ENCODE measurements at places on chromosomes 4 and X.
A peak's percentile ranks its signal among the peaks of the same experiment; 100 is the strongest.

DNA sequence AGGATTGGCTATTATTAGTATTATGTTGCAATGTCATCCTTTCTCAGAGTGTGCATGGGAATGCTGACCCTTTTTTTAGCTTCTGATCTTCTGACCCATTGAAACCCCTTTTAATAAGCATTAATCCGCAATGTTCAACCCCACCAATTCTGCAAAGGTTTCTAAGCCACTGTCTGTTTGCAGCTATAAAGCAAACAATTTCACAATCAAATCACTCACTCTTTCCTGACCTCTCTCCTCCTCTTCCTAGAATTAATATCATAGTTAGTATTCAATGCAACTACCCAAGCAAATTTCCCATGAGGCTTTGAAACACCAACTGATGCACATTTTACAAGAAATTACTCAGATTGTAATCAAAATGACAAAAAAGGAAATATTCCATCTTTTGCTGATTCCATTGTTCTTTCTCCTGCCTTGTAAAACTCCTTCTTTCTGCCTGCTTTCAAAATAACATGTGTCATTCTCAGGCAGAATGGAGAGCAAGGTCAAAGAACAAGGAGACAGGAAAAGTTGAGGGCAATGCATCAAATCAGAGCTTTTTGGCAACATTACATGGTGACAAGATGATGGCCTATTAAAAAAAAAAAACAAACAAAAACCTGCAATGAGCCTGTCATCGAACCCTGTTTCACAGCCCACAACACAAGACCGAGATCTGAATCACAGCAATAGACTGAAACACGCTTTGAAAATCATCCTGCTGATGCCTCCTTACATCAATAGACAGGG is 253.2 kb upstream of the AR start:
- no peak for DNase-seq

- peak; percentile 81 for DNase-seq
Observed at GRCh38 chr4:10457255-10457801, at the start of gene ZNF518B. Gene ZNF518B (minus strand): TSS chr4:10457426. CDS start chr4:10446328, 11,098 bp downstream.

- DNase-seq: no peak
Observed at GRCh38 chr4:159018062-159018629, 84.7 kb upstream of the RAPGEF2 start.

DNA sequence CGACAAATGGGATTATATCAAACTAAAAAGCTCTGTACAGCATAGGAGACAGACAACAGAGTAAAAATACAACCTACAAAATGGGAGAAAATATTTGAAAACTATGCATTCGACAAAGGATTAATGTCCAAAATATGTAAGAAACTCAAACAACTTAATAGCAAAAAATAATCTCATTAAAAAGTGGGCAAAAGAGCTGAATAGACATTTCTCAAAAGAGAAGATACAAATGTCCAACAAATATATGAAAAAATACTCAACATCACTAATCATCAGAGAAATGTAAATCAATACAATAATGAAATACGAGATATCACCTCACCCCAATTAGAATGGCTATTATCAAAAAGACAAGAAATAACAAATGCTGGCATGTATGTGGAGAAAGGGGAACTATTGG is 272.9 kb downstream of the KLHL13 start:
- no peak for DNase-seq

GRCh38 chrX:126770179-126770578 is 49.4 kb upstream of the PRR32 start:
- DNase-seq: no peak

GRCh38 chr4:1731180-1731579 is 9.9 kb downstream of the TACC3 start:
- no peak for DNase-seq

DNA sequence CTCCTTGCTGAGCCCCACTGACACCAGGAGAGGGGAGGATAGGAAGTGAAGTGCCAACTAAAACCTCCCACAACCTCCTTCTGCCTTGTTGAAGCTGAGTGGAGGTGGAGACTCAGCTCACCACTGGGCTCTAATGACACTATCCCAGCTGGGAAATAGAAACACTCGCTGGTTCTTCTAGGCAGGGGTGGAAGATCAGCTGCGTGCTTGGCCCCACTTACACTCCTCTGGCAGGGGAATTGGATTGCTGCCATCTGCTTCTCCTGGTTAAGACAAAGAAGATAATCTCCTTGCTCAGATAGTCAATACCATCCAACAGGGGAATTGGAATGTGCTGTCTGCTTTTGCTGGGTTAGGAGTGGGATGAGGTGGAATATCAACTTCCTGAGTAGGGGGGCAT is 392.5 kb downstream of the ZNF674 start:
- DNase-seq: no peak

GRCh38 chrX:45749375-45749774 is 548.7 kb upstream of the DIPK2B start:
- no peak for DNase-seq

DNA sequence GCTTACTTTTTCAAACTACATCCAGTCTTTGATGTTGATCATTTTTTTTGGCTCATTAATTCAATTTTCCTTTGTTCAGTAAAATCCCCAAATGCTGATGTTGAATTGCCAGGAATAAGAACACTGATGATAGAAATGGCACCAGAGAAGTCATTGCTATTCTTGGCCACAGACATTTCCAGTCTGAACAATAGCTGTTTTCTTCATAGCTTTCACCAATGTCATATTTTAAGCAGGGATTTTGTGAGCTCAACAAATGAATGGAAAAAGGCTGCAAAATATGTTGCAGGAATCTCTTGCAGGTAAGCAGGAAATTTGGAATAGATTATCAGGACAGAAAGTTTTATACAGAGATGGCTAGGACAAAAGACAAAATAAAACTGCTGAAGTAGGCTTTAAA is 40.5 kb upstream of the GLRB start:
- no peak for DNase-seq

- no peak for DNase-seq
Observed at GRCh38 chr4:67470871-67471270, 74.4 kb downstream of the CENPC start.

DNA sequence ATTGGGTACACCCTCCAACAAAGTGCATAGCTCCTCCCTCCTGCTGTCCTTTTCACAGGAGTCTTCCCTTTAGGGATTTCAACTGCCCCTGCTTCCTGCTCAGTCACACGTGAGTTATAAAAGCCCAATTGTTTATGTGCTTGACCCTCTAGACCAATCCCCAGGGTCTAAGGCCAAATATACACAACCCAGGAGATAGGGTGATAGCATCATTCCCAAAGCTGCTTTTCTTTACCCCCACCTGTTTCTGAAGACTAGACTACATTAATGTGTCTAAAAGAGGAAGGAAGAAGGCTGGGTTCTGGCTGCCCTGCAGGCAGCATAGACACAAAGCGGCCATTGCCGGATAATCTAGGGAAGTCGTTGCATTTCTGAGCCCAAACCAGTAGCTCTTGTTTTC is 526.7 kb upstream of the FRG1 start:
- DNase-seq: no peak

- no peak for DNase-seq
Observed at GRCh38 chr4:25658357-25658771, 2.7 kb downstream of the SLC34A2 start.

GRCh38 chr4:142339053-142339452 is 507.0 kb downstream of the INPP4B start:
- no peak for DNase-seq

DNA sequence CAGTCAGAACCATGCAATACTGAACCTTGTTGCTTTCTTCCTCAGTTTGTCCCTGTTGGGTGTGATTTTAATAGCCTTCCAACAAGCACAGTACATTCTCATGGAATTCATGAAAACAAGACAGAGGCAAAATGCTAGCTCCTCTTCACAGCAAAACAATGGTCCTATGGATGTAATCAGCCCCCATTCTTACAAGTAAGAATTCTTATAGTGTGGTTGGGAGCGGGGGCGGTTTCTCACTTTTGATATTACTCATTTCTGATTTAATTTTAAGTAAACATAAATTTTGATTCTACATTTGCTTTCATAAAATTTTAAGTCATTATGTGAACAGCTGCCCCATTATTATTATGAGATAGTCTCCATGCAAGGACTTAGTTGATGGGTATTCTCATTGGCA is 80.8 kb upstream of the TLR2 start:
- DNase-seq: peak; percentile 15

GRCh38 chr4:1598206-1599025 is 85.7 kb downstream of the FAM53A start:
- no peak for DNase-seq

DNA sequence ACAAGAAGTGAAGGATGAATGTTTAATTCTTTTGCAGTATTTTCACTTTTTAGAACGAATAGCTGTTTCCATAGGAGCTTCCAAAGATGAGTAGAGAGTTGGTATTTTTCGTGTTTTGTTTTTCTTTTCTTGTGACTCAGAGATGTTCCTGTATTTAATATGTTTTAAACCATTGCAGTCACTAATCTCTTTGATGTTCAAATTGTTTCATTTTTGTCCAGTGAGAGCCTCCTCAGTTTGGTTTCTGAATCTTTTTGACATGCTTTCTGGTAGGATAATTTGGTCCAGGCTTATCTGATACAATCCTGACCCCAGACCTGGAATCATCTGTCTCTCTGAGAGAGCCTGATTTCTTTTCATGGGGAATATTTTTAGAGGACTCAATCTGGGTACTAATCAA is 41.6 kb downstream of the BEX3 start:
- no peak for DNase-seq

- no peak for DNase-seq
Observed at GRCh38 chr4:150746156-150746555, 164.2 kb downstream of the MAB21L2 start.

- no peak for DNase-seq
Observed at GRCh38 chrX:97096385-97096784, 212.7 kb downstream of the RPA4 start.

DNA sequence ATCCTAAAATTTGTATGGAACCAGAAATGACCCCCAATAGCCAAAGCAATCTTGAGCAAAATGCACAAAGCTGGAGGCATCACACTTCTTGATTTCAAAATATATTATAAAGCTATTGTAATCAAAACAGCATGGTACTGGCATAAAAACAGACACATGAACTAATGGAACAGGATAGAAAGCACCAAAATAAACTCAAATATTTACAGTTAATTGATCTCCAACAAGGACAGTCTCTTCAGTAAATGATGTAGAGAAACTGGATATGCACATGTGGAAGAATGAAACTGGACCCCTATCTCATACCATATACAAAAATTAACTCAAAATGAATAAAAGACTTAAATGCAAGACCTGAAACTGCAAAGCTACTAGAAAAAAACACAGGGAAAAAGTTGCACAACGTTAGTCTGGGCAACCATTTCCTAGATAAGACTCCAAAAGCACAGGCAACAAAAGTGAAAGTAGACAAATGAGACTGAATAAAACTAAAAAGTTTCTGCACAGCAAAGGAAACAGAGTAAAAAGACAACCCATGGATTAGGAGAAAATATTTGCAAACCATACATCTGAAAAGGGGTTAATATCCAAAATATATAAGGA is 64.9 kb downstream of the CD99L2 start:
- DNase-seq: no peak
